ENCODE measurements at places on chromosomes 5 and 9. TPM values are rescaled to one million over a fixed set of nuclear protein-coding genes. Genes with fewer than 3 reads are reported as not detected.
A peak's percentile ranks its signal among the peaks of the same experiment; 100 is the strongest.

IFNB1 gene
- total RNA-seq = not detected

IER5L gene
- total RNA-seq = 24.3 TPM

- no peak for DNase-seq
Observed at GRCh38 chr5:33649549-33650482, 209.1 kb downstream of the TARS1 start.

DNA sequence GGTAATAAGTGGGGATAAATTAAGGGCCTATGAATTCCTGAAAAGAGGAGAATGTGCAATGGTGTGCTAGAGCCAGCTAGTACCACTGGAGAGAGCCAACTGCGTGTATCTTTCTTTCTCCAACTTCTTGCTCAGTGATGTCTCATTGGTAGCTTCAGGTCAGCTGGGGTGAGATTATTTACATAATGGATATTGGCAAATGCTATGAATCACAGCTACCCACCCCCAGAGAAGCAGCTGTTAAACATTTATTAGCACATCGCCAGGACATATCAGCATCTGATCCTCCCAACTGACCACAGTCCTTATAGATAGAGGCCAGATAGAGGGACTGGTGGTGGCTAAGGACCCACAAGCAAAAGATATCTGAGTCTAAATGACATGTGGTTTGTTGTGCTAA is 421.3 kb downstream of the ACTL7B start:
- DNase-seq = no peak

HRCT1 gene
- total RNA-seq = 0.41 TPM

GRCh38 chr5:176596069-176596644 is 13.8 kb downstream of the GPRIN1 start:
- no peak for DNase-seq

DNA sequence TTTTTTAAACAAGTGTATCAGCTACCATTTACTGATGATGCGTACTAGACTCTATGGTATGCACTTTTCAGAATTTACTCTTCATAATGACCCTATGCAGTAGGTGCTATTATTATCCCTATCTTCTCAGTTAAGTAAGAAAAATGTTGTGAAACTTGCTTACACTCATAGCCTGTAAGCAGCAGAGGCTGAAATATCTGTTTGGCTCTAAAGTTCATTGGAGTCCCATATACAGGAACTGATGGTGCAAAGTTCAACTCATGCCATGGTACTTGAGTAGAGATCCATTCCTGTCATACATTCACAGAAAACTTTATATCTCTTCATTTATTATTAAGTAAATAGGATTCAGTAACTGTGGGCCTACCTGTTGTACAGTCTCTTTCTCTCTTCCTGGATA is 41.4 kb upstream of the CCDC112 start:
- DNase-seq = no peak

TAS2R1 gene
- not detected for total RNA-seq

ADCY2 gene
- not detected for total RNA-seq

GRCh38 chr5:132777209-132778069 is at the start of gene SEPTIN8:
Gene SEPTIN8, minus strand, starts transcription at chr5:132777239. Its CDS starts 102 bp downstream, at chr5:132777137.
- DNase-seq = no peak

LIX1 gene
- total RNA-seq = not detected

DNA sequence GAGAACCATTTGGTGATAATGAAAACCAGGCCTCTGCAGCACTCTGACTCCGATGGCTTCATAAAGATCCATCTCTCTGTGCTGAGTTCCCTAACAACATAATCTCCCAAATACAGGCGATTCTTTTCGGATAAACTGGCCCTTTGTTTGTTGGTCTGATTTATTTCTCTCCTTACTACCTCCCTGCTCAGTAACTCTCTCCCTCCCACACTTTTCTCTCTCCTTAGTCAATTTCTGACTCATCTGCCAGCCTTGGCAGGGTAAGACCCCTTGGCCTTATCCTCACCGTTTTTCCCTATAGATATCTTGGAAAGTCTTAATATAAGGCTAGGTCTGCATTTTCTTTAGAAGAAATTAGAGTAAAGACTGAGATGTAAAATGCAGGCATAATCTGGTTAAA is 128.7 kb downstream of the BRINP1 start:
- no peak for DNase-seq

- no peak for DNase-seq
Observed at GRCh38 chr5:90408571-90409317, 812 bp downstream of the CETN3 start.

DNA sequence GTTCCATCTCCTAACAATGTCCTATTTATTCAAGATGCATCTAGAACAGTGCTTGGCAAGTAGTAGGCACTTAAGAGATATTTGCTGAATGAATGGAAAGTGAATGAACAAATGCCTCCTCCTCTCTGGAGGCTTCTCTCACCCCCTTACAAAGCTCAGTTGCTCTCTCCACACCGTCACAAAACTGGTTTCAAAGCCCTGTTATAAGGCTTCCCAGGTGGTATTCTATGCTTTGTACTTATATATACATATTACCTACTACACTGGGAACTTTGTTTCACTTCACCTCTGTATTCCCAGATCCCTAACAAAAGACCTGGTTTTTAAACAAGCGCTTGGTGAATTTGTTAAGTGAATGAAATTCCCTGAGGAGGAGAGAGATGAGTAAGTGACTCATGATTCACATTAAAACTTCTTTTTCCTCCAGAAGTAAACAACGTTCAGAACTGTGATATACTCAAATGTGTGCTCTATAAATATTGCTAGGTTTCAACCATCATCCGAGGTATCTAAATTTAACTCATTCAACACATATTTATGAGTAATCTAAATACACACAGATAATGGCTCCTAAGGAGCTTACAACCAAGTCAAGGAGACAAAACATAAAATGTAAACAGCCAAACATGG is 36.0 kb downstream of the DENND1A start:
- no peak for DNase-seq

DNA sequence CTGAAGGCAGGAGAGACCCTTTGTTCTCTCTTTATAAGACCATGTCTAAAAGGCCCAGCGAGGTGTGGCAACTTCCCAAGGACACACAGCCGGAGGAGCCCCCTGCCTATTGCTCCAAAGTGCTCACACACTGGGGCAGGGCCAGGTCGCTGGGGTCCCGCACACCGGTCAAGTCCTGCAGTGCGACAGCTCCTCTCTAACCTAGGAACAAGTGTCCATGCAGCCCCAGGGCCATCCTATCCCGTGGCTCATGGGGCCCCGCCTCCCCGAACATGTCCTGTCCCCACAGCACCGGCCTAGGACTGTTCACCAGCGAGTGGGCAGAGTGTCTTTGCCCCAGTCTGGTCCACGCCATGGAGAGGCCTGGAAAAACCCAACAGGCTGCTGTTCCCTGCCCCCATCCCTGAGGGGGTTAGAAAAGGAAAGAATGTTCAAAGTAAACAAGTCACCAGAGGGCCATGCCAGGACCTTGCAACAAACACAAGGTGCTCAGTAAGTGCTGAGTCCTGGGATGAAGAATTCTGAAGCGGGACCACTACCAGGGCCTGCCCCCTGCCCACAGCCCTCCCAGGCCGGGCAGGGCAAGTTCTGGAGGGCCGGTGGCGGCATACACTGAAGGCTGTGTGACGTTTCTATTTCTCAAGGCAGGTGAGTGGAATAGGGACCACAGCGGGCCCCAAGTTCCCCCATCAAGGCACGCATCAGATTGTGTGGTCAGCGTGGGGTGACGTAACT is 938 bp downstream of the NINJ1 start:
- DNase-seq = peak; percentile 50

DNA sequence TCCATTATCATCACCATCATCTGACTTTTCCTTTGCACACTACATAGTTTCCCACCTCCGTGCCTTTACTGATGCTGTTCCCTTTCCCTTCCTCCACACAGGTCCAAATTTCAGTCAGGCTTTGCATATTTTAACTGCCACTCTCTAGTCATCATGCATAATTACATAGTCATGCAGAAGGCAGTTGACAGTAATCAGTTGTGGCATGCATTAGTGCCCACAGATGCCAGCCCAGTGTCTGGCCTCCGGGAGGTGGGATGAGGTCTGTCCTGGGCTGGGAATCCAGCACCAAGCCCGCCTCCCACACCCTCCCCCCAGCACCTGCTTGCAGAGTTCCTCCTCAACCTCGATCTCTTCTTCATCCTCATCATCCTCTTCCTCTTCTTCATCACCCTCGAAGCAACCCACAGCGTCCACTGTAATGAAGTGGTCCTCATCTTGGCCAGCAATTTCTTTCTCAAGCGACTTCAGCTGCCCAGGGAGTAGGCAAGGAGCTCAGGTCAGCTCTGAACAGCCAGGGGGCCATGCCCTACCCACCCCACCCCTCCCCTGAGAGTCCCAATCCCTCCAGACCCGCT is 8.8 kb downstream of the BBLN start:
- no peak for DNase-seq

NIPSNAP3A gene
- total RNA-seq = 44.3 TPM

- no peak for DNase-seq
Observed at GRCh38 chr9:133234577-133235322, 25.7 kb upstream of the OBP2B start.

DNA sequence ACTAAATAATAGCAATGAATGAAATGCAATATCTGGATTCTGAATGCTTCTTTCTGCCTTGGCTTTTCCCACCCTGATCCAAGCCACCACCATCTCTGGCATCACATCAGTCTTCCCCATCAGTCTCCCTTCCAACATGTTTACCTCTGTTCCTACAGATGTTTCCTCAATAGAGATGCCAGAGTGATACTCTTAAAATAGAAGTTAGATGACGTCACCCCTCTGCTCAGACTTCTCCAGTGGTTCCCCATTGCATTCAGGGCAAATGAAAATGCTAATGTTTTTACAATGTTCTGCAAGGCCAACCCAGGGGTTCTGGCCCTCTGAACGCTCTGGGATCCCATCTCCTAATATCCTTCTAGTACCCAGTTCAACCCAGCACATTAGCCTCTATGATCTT is 305.8 kb downstream of the TRIM32 start:
- DNase-seq = no peak

GRCh38 chr5:103890313-103890712 is 327.7 kb upstream of the NUDT12 start:
- DNase-seq = no peak

TOR4A gene
- total RNA-seq = 1.3 TPM

DNA sequence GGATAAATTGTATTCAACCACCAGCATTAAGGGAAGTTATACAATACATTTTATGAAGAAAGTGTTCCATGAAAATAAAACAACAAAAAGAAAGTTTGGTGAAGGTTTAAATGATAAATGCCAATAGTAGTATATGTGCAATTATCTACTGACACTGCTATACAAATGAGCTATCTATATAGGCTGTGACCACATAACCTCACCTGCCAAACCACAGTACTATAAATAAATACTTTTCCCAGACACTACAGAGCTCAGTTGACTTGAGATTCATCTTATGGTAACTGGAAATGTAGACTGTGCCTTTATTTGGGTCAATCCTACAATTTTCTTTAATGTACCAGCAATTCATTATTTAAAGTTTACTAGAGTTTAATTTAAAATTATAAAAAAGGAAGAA is 81.0 kb upstream of the CCDC152 start:
- DNase-seq = no peak

IL5 gene
- not detected for total RNA-seq

DNA sequence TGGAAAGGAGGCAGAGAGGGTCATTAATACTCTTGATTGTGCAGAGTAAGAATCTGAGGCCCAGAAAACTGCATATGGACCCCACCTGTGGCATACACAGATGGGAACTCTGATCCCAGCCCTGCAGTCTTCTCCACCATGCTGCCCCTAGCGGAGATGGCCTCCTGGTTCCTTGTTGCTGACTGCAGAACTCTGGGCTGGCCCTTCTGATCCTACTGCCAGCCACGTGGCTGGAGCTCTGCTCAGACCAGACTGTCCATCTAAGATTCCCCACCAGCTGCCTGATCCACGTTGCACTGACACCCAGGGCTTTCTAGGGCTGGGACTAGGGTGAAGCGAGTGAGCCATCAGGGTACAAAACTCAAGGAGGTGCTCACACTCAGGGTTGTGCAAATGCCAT is 245.7 kb upstream of the NR4A3 start:
- DNase-seq = no peak

DNA sequence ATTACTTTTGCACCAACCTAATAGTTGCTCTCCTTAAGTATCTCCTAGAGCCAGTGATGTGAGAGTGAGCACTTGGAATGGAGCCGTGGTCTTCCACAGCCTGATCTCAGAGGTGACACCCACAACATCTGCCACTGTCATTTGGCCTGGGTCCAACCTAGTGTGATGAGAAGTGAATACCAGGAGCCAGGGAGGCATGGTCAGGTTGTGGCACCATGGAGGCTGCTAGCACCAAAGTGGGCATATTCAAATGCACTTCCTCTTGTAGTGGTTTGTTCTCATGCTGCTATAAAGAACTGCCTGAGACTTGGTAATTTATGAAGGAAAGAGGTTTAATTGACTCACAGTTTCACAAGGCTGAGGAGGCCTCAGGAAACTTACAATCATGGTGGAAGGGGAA is 22.6 kb upstream of the CEP72 start:
- no peak for DNase-seq

DNA sequence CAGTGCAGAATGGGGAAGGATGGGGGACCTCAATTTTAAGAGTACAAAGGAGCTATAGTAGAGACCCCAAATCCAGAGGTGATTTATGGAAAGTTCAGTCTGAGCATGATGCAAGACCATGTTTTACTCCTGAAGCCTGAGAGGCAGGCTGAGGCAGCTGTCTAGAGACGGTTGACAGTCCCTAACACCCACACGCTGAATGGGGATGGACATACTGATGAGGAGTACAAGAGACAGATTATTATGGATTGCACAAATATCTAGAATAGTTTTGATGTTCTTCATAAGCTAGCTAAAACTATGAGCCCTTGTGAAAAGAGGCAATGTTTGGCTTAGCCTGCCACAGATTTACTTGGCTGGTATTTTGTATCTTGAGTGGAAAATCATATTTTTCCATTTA is 64.5 kb downstream of the PRR16 start:
- DNase-seq = no peak

HSPB3 gene
- total RNA-seq = 25.8 TPM

DNA sequence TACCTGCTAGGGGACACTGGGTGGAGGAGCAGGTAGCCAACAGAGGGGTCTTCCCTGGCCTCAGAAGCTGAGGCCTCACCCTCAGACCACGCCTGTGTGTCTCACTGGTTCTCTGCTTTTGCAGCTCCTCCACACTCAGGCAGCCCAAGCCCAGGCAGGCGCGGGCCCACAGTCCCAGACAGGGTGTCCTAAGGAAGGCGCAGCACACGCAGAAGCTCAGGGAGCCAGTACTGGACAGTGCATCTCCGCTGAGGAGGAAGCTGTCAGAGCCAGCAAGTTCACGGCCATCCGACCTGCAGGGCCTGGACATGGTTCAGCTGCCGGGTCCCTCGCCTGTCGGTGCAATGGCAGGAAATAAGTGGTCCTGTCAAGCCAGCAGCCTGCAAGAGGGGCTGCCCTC is 25.3 kb downstream of the CFAP90 start:
- DNase-seq = no peak

GRCh38 chr5:132261881-132262845 is 4.7 kb downstream of the PDLIM4 start:
- DNase-seq = no peak

TMEM174 gene
- not detected for total RNA-seq

GRCh38 chr9:125633116-125633745 is 73.8 kb downstream of the MAPKAP1 start:
- no peak for DNase-seq

CCL28 gene
- total RNA-seq = not detected

GRCh38 chr5:38766151-38766550 is 79.7 kb upstream of the OSMR start:
- DNase-seq = no peak

Measured in H4 (cell line).